ENCODE measurements at places on chromosomes 16 and 17.
A peak's percentile ranks its signal among the peaks of the same experiment; 100 is the strongest.

- no peak for DNase-seq
These were observed 51.8 kb downstream of the C17orf67 start for GRCh38 chr17:56781906-56782305.

DNA sequence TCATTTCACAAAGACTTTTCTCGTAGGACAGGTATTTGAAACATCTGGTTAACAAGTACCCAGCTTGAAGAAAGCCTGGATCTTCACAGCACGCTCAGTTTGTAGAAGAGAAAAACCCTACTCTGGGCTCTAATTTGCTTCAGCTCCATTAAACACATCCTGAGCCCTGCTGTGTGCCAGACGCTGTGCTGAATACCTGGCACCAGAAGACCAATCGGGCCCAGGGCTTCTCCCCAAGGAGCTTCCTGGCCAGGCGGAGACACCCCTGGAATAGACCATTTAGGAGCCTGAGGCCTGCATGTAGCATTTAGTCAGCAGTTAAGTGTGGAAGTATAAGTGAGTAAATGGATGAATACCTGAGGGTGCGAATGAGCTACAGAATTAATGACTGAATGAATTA lies 8.9 kb upstream of the ABAT start:
- DNase-seq: no peak

GRCh38 chr17:57045868-57046704 lies 39.0 kb upstream of the AKAP1 start:
- DNase-seq: peak; percentile 49

DNA sequence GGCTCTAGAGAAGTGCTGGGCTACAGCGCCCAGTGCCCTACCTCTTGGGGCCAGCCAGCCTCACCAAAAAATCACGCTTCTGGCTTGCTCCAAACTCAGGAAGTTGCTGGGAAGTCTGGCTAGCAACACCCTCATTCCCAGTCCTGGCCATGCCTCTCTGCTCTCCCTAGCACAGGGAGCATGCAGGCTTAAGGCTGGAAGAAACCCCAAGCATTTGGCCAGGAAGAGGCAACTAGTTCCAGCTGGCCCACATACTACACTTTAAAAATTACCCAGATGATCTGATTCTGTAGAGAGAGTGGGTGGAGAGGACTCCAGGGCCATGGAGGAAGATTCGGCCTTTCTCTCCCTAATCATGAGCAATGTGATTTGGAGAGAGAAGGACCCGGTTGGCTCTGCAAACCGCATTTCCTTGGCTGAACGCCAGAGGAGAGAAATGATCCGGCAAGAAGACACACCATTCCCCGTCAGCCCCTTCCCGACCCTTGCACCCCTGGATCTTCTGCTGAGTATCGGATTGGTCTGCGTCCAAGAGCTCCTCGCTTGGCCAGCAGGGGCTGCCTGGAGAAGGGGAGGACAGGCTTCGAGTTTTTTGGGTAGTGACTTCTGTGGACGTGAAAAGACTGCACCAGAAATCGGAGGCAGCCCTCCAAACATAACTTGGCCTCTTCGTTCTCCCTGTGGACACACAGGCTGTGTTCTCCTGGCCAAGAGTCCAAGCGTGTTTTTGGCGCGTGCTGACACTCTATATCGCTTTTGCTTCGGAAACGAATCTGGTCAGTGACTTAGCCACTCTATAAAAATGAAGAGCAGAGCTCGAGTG lies 406.3 kb downstream of the WWOX start:
- no peak for DNase-seq
